ENCODE measurements at places on chromosomes 12 and 14. TPM values are rescaled to one million over a fixed set of nuclear protein-coding genes. Genes with fewer than 3 reads are reported as not detected.

GRCh38 chr12:53756300-53757100 is 4.7 kb upstream of the CISTR start:
- H3K27ac ChIP-seq = no peak overlapping the region
- no peak for DNase-seq
- peaks cover 15% of the 10 kb centered on the region for H3K4me1 ChIP-seq

Gene SDR9C7
- not detected for total RNA-seq

Gene SERPINA3
- total RNA-seq = 16.0 TPM

DNA sequence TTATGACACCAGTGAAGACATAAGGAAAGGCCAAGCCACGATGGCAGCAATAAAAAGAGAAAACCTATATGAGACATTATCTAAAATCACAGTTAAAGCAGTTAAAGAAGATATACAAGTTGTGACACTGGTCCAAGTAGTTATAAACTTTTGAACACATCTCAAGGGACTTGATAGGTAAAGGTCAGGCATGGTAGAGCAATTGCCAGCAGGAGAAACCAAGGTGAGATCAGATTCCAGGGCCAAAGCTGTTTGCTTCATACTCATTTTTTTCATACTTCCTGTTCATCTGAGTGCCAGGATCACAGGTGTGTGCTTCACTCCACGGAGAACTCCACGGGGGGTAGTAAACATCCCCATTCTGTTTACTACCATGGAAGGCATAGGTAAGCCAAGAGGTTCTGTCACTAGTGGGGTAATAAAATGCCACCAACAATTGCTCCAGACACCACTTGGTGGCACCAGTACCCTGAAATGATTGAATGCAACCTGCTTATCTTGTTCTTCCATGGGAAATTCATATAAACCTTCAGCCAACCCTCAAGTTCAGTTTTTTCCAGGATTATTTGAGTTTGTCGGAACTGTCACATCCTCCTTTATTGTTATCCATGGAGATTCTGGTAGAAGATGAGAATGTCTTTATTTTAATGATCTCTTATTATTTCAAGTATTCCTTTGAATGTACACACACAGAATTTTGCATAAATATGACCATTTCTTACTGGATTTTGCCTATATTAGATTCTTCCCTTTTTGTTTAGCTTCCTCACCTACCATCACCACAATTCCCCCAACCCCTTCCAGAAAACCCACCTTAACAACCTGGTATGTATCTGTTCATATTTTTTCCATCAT is 59.2 kb upstream of the TSPAN8 start:
- H3K27me3 ChIP-seq = no peaks in the 10 kb centered on the region
- H3K4me3 ChIP-seq = no peak overlapping the region
- no peaks in the 10 kb centered on the region for H3K36me3 ChIP-seq

GRCh38 chr12:54716261-54716660 is 68.1 kb upstream of the DCD start:
- no peak for DNase-seq
- H3K4me1 ChIP-seq = no peaks in the 10 kb centered on the region
- no peak overlapping the region for H3K27ac ChIP-seq
- peaks cover 4% of the 10 kb centered on the region for H3K27me3 ChIP-seq

Data from transverse colon (tissue), 4 donors.